ENCODE measurements at places on chromosomes 12 and 14.

DNA sequence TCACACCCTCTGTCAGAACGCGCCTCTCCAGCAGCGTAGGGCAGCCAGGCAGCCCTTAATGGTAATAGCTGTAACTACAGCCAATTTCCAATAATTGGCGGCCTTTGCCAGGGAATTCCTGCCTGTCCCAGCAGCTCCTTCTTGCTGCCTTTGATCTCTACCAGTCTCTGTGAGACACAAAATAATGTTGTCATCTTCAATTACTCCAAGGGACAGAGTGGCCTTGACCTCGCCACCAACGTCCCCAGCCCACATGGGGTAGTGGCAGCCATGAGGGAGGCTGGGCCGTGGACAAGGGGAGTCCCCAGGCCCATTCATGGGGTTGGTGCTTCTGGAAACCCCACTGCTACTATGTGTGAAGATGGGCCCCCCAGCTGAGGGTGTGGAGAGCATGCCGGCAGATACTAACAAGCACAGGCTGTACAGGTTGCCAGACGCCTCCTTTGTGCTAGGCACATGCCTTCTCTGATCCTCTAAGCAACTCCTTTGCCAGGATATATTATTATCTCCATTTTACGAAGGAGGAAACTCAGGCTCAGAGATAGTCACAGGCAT, 17.4 kb upstream of the CLMN start:
- no peak for DNase-seq

GRCh38 chr14:102507081-102507856, 2.3 kb downstream of the ANKRD9 start:
- DNase-seq: no peak

DNA sequence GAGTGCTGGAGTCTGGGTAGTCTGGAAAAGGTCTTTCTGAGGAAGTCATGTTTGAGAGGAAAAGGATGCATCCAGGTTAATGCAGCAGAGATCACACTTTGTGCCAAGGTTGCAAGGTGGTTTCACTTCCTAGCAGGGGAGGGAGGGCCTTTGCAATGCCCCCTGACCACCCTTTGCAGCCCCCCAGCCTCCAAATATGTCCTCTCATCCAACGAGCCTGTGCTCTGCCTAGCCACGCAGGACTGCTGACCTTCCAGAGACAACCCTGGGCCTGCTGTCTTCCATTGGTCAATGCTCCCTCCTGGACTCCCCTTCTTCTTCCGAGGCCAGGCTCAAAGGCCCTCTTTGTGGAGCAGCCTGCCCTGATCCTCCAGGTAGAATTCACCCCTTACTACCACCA, 47.3 kb upstream of the TUNAR start:
- DNase-seq: no peak

GRCh38 chr14:81406863-81407262, 6.7 kb upstream of the STON2 start:
- DNase-seq: no peak

- DNase-seq: no peak
Measured at GRCh38 chr14:23147676-23148075, 28.6 kb upstream of the CEBPE start.

GRCh38 chr14:90573385-90574105, 176.7 kb downstream of the CALM1 start:
- no peak for DNase-seq

DNA sequence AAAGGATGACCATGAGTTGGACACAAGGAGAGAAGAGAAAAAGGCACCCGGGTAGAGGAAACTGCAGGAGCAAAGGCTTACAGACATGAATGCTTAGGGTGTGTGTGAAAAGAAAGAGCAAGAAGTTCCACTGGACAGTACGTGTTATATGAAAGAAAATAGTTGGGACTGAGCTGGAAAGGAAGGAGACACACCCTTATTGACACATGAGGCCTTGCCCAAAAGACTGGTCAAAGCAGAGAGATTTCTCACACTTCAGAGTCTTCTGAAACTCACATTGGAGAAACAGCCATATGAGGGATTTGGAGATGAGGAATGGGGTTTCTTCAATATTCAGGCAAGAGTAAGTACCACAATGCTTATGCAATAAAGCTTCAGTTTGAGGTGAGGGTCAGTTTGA, 56.0 kb downstream of the TTC9 start:
- no peak for DNase-seq

DNA sequence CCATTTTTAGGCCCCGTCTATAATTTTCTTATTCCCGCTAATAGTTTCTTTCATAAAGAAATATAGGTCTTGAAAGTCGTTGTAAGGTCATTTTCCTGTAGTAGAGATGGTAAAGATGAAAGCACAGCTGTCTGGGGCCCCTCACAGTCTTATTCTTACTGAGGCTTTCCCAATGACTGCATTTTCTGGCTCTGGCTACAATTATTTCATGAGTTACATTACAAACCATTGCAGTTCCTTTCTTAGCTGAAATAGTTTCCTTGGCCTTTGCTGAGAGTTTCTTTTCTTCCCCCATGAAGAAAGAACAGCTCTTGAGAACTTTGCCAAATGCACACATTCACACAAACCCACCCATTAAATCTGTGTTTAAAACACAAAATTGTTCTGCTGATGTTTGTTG, 113.0 kb downstream of the DYRK2 start:
- no peak for DNase-seq

DNA sequence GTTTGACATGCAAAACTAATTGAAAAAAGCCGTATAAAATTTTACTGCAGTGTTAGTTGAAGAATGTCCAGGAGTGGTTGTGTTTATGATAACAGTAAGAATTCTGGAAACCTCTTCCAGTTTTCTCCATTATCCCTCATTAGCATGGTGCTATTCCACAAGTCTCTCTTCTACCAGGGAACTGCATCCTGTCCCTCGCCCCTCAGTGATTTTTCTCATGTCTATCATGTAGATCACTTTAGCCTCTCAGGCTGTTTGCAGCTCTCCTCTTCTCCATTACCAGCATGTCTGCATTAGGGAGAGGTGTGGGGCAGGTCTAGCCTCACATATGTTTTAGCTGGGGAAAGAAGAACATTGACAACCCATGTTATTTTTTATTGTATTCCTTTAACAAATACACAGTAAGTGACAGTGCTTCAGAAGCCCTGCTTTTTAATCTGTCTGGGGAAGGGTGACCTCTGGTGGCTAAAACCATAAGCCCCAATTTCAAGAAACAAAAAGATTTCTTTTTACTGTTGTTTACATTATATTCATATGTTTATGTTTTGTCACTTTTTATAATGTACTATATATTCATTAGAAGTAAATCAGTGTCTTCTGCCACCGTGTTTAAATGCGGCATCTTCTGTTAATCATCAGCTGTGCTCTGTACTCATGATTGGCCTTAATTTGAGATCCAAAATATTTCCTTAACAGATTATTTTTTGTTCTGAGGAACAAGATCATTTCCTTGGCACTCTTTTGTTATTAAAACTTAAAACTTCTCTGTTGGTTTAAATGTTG, 70.7 kb downstream of the RASSF8 start:
- peak; percentile 15 for DNase-seq
